ENCODE measurements at places on chromosomes 7 and 10. TPM values are rescaled to one million over a fixed set of nuclear protein-coding genes. Genes with fewer than 3 reads are reported as not detected.
A peak's percentile ranks its signal among the peaks of the same experiment; 100 is the strongest.

DPP6 gene
- 0.07 TPM for total RNA-seq

SPDYE16 gene
- not detected for total RNA-seq

GRCh38 chr7:127251465-127252376, 1.0 kb downstream of the GRM8 start:
- peaks cover 90% of the 10 kb centered on the region for H3K27me3 ChIP-seq
- peak overlapping the region; percentile 78 for H3K4me3 ChIP-seq
- peaks cover 15% of the 10 kb centered on the region for H3K4me1 ChIP-seq
- no peaks in the 10 kb centered on the region for H3K36me3 ChIP-seq
- H3K27ac ChIP-seq, result no peak overlapping the region

TMEM273 gene
- 0.27 TPM for total RNA-seq

DNA sequence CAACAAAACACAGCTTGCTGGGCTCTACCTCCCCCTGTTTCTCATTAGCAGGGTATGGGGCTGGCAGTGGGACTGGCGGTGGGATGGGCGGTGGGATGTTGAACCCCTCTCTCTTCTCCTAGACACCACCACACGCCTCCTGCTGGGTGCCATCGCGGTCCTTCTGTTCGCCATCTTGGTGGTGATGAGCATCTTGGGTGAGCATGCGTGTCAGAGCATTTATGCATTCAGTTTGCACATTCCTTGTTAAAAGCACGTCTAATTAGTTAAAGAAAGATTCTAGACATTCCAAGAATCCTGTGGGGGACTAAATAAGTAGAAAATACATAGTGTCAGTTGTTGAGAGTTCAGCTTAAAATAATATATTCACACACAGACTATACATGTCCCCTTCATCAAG, 12.7 kb downstream of the CLEC2L start:
- peaks cover 5% of the 10 kb centered on the region for H3K27me3 ChIP-seq
- H3K27ac ChIP-seq, result no peak overlapping the region
- no peak overlapping the region for H3K4me3 ChIP-seq
- no peaks in the 10 kb centered on the region for H3K36me3 ChIP-seq
- DNase-seq, result no peak
- H3K4me1 ChIP-seq, result peaks cover 12% of the 10 kb centered on the region

GRCh38 chr7:50348469-50349162, 44.1 kb downstream of the IKZF1 start:
- no peak overlapping the region for H3K27ac ChIP-seq
- DNase-seq, result no peak
- no peaks in the 10 kb centered on the region for H3K36me3 ChIP-seq
- no peaks in the 10 kb centered on the region for H3K27me3 ChIP-seq
- H3K4me3 ChIP-seq, result no peak overlapping the region

- H3K27ac ChIP-seq, result no peak overlapping the region
- peaks cover 22% of the 10 kb centered on the region for H3K4me1 ChIP-seq
- no peak overlapping the region for H3K4me3 ChIP-seq
- no peaks in the 10 kb centered on the region for H3K27me3 ChIP-seq
Measured at GRCh38 chr10:83820033-83820432, 319.3 kb upstream of the GHITM start.

DNA sequence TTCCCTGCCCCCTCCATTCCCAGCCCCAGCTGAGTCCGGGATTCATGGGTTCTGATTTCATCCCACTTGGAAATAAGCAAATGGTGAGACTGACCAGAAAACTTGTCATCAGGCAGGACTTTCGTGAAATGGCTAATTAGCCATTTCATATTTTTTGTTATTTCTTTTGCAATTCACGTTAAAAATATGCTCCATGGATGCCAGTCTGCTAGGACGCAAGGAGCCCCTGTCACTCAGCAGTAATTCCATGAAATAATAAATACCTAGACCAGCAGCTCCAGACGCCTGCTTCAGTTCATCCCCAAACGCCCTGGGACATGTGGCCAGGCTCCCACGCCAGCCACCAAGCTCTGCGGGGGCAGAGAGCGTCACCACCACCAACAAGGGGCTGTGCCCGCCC, 111.0 kb downstream of the TRIL start:
- no peak overlapping the region for H3K4me3 ChIP-seq
- no peak for DNase-seq
- no peaks in the 10 kb centered on the region for H3K36me3 ChIP-seq
- no peaks in the 10 kb centered on the region for H3K4me1 ChIP-seq
- no peaks in the 10 kb centered on the region for H3K27me3 ChIP-seq

DNA sequence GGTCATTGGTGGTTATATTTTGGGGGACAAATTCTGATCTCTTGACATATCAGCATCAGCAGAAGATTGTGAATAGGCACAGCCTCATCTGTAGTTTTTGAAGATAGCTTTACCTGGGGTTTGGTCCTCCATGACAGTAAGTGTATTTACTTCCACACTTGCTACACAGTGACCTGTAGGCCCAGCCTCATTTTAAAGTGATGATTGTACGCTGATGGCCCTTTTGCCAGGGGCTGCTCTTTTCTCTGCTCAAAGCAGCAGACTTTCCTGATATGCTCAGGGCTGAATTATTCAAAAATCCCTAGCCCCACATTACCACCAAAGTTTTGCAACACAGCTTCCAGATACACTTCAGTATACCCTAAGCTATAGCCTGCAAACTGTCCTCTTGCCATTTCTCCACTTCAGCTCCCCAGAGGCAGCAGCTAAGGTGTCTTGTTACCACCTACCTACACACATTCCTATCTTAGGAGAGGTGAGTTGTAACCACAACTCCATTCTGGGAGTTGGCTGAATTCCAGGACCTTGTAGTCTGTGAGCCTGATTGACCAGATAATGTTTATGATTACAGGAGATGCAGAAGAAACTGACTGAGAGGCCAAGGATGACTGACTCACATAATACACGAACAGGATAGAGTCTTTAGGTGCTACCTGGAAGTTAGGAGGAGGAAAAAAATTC, 6.0 kb downstream of the ASB4 start:
- no peak overlapping the region for H3K27ac ChIP-seq
- H3K27me3 ChIP-seq, result no peaks in the 10 kb centered on the region
- H3K4me1 ChIP-seq, result peaks cover 22% of the 10 kb centered on the region
- H3K36me3 ChIP-seq, result no peaks in the 10 kb centered on the region

- peaks cover 24% of the 10 kb centered on the region for H3K4me1 ChIP-seq
- no peak overlapping the region for H3K27ac ChIP-seq
- H3K36me3 ChIP-seq, result no peaks in the 10 kb centered on the region
- no peak for DNase-seq
Measured at GRCh38 chr7:52691257-52691656, 344.2 kb upstream of the POM121L12 start.

DNA sequence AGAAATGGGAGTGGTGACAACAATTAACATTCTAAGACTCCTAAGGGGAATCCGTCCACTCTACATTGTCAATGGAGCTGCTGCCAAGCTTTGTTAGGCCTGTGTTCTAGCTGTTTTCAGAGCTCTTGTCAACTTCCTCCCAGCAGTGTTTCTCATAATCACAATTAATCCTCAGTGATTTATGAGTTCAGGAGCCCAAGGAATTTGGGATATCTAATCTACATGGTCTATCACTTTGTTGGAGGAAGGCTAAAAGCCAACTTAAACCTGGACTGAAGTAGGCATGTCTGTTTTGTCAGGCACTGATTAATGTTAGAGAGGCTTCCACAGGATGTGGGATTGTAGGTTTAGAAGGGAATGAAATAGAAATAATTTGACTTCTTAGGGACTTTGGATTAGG, 10.2 kb upstream of the OR2F2 start:
- H3K4me3 ChIP-seq, result no peak overlapping the region
- no peak for DNase-seq
- no peaks in the 10 kb centered on the region for H3K4me1 ChIP-seq

SH2D4B gene
- total RNA-seq, result 0.09 TPM

- H3K27me3 ChIP-seq, result no peaks in the 10 kb centered on the region
- no peaks in the 10 kb centered on the region for H3K36me3 ChIP-seq
- H3K27ac ChIP-seq, result no peak overlapping the region
- H3K4me1 ChIP-seq, result no peaks in the 10 kb centered on the region
- no peak overlapping the region for H3K4me3 ChIP-seq
Measured at GRCh38 chr10:33353334-33353733, 18.9 kb upstream of the NRP1 start.

- no peaks in the 10 kb centered on the region for H3K27me3 ChIP-seq
- no peak overlapping the region for H3K4me3 ChIP-seq
- DNase-seq, result no peak
- no peak overlapping the region for H3K27ac ChIP-seq
- no peaks in the 10 kb centered on the region for H3K36me3 ChIP-seq
Measured at GRCh38 chr7:7739204-7740036, 21.0 kb upstream of the RPA3 start.

DNA sequence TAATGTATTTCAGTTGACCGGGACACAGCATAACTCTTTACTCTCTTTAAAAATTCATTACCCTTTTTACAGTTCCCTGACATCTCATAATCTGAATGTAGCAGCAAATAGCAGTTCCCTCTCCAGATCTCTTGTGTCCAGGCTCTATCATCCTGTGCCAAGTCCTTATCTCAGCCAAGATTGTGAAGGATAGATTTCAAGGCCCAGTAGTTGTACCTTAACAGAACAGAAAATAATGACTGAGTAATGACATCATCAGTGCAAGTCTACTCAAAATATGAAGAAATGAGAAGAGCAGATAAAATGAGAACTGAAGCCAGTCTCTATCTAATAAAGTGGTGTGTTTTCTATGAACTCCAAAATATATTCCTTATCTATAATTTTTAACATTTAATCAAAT, 92.6 kb downstream of the TFEC start:
- H3K27me3 ChIP-seq, result no peaks in the 10 kb centered on the region
- peaks cover 3% of the 10 kb centered on the region for H3K4me1 ChIP-seq
- DNase-seq, result no peak

DNA sequence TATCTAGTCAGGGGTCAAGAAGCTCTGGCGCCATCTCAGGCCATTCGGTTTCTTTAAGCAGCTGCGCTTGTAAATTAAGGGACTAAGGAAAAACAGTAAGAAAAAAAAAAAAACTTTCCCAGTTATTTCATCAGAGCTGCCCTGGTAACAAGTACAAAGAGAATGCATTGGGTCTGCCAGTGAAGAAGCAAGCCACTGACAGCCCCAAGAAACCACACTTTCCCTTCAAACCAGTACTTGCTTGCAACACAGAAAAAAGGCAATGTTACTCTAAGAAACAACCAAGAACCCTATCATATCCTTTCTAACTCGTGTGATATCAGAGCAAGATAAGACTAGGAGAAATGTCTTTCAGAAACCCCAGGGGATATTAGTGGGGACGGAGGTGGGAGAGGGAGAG, 40.6 kb upstream of the AOAH start:
- no peak overlapping the region for H3K4me3 ChIP-seq
- H3K27me3 ChIP-seq, result peaks cover 3% of the 10 kb centered on the region
- peaks cover 8% of the 10 kb centered on the region for H3K36me3 ChIP-seq
- DNase-seq, result no peak
- peaks cover 54% of the 10 kb centered on the region for H3K4me1 ChIP-seq
- no peak overlapping the region for H3K27ac ChIP-seq

DNA sequence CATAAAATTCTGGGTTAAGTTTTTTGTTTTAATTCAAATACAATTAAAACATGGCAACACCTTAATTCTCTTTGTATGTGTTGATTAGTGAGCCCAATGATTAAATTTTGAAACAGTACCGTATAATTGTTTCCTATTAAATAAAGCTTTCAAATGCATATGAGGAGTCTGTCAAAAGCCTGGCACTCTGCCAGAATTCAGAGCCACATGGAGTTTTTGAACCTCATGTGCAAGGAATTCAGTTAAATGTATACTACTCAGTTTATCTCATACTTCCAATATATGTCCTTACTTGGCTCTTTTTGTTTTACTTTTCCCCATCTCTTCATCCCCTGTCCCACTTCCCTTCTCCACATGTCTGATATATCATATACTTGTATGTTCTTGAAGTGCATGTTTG, 165.6 kb upstream of the FAM3C start:
- no peak overlapping the region for H3K4me3 ChIP-seq
- H3K27ac ChIP-seq, result no peak overlapping the region
- no peaks in the 10 kb centered on the region for H3K27me3 ChIP-seq

OIT3 gene
- not detected for total RNA-seq

DNA sequence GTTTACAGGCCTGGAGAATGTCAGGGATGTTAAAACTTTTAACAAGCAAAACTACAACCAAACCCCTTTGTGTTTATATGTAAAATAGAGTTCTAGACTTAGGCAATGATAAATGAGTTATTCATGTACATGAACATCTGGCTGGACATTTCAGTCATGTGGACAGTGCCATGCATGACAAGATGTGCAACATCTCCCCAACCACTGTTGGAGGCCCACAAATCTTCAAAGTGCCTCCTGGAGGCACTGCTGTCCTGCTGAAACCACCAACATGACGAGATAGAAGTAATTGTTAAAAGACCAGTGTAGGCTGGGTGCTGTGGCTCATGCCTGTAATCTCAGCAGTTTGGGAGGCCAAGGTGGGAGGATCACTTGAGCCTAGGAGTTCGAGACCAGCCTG, 18.4 kb downstream of the PPIA start:
- no peak for DNase-seq
- no peak overlapping the region for H3K27ac ChIP-seq
- no peaks in the 10 kb centered on the region for H3K4me1 ChIP-seq
- no peaks in the 10 kb centered on the region for H3K36me3 ChIP-seq
- H3K27me3 ChIP-seq, result no peaks in the 10 kb centered on the region

GRCh38 chr10:31758495-31758894, 170.1 kb downstream of the ARHGAP12 start:
- no peak for DNase-seq
- peaks cover 67% of the 10 kb centered on the region for H3K4me1 ChIP-seq
- H3K27me3 ChIP-seq, result peaks cover 7% of the 10 kb centered on the region
- H3K36me3 ChIP-seq, result peaks cover 20% of the 10 kb centered on the region
- no peak overlapping the region for H3K27ac ChIP-seq

GRCh38 chr10:126469692-126470091, 81.4 kb upstream of the ADAM12 start:
- H3K27ac ChIP-seq, result no peak overlapping the region
- H3K4me1 ChIP-seq, result peaks cover 13% of the 10 kb centered on the region
- no peaks in the 10 kb centered on the region for H3K36me3 ChIP-seq
- DNase-seq, result no peak

DNA sequence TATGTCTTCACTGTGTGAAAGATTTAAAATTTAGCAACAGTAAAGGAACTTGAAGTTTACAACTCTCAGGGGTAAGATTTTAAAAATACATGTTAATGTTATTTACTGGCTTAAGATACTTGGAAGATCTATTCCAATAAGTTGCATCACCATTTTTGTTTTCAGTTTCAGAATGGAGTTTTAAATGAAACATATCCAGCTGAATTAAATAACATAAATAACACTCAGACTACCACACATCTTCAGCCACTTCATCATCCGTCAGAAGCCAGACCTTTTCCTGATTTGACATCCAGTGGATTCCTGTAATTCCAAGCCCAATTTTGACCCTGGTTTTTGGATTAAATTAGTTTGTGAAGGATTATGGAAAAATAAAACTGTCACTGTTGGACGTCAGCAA, 44.3 kb downstream of the AHR start:
- H3K4me3 ChIP-seq, result no peak overlapping the region
- H3K4me1 ChIP-seq, result peaks cover 34% of the 10 kb centered on the region
- H3K36me3 ChIP-seq, result peaks cover 12% of the 10 kb centered on the region
- DNase-seq, result no peak
